ENCODE measurements at places on chromosomes 11 and 22.
A peak's percentile ranks its signal among the peaks of the same experiment; 100 is the strongest.

DNA sequence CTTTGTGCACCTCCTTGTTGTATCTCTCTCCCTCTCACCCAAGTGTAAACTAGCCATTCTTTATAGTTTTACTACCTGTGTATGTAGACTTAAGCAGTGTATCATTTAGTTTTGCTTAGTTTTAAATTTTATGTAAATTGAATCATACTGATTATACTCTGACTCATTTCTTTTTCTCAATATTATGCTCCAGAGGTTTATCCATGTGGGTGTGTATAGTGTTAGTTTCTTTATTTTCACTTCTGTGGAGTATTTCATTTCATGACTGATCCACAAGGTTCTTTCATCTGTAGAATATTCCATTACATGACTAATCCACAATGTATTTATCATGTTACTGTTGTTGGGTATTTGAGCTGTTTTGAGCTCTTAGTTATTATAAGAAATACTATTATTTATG, 62.0 kb downstream of the CCDC34 start:
- no peaks in the 10 kb centered on the region for H3K4me1 ChIP-seq
- H3K27me3 ChIP-seq, result peaks cover 3% of the 10 kb centered on the region

- H3K27ac ChIP-seq, result peak within 1 kb of the TSS; percentile 74
- H3K36me3 ChIP-seq, result peaks cover 2% of the 10 kb centered on the region
- H3K4me1 ChIP-seq, result peaks cover 31% of the 10 kb centered on the region
- DNase-seq, result peak; percentile 81
- peak within 1 kb of the TSS; percentile 91 for H3K4me3 ChIP-seq
- H3K27me3 ChIP-seq, result peaks cover 35% of the 10 kb centered on the region
Measured at GRCh38 chr11:120335908-120336640, at the start of gene ARHGEF12. ARHGEF12 (plus strand) TSS chr11:120336413; CDS start chr11:120337244, 831 bp downstream.

DNA sequence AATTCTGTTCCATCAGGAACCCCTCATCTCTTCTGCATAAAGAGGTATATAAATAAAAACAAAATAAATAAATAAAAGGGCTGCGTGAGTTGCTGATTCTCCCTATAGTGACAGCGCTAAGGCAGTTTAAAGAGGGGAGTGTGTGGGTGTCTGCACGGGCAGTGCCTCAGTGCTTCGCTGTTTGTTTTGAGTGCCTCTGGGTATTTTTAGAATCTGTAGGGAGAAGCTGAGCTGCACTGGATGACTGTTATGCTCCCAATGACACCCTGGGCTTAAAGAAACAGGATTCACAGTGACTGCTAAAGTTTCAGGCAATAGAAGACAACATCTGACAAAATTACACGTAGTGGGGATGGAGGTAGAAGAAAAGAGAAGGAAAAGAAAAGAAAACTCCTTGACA, 38.8 kb downstream of the SLC1A2 start:
- H3K27me3 ChIP-seq, result no peaks in the 10 kb centered on the region
- H3K27ac ChIP-seq, result no peak overlapping the region
- no peak for DNase-seq
- H3K4me3 ChIP-seq, result no peak overlapping the region

DNA sequence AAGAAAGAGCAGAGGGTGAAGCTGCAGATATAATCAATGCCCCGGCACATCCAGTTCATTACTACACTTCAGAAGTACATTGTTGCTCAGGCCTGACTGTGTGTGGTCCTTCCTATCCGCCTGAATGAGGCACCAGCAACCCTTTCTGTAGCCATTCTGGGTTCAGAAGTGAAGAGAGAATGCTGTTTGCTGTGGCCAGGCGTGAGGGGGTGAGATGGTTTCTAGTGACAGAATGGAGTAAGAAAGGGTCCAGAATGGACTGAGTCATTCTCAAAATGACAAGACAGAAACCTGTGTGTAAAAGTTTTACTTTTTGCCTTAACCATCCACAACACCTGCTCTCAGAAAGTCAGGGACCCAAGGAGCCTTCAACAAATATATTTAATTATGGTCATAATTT, 334.8 kb downstream of the GUCY1A2 start:
- no peak overlapping the region for H3K4me3 ChIP-seq
- no peak overlapping the region for H3K27ac ChIP-seq
- DNase-seq, result no peak
- no peaks in the 10 kb centered on the region for H3K36me3 ChIP-seq
- H3K27me3 ChIP-seq, result no peaks in the 10 kb centered on the region

- no peak overlapping the region for H3K4me3 ChIP-seq
- no peak overlapping the region for H3K27ac ChIP-seq
- H3K27me3 ChIP-seq, result no peaks in the 10 kb centered on the region
- no peaks in the 10 kb centered on the region for H3K36me3 ChIP-seq
- DNase-seq, result no peak
Measured at GRCh38 chr11:27118371-27118770, 77.8 kb downstream of the BBOX1 start.

DNA sequence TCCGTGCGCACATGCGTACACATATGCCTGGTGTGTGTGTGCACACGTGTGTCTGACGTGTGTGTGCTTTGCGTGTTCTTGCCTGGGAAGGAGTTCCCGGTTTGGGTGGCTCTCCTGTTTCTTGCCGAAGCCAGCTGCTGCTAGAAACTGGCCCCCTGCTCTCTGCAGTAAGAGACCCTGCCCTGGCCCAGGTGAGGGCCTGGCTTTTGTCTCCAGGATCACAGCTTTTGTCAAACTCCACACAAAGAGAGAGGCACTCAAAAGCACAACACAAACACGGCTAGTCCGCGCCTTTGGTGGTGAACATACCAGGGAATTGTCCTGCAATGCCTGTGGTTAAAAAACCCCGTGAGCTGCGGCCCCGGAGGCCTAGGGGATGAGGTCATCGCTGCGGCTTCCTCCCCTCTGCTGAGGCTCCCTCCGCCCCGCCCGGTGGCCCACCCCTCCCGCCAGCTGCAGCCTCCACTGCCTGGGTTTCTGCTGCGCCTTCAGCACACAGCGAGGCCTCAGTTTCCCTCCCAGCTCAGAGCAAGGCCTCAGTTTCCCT, 88.9 kb downstream of the KCNQ1 start:
- H3K4me3 ChIP-seq, result no peak overlapping the region
- H3K27me3 ChIP-seq, result peaks cover 2% of the 10 kb centered on the region
- no peak for DNase-seq
- peaks cover 19% of the 10 kb centered on the region for H3K4me1 ChIP-seq

DNA sequence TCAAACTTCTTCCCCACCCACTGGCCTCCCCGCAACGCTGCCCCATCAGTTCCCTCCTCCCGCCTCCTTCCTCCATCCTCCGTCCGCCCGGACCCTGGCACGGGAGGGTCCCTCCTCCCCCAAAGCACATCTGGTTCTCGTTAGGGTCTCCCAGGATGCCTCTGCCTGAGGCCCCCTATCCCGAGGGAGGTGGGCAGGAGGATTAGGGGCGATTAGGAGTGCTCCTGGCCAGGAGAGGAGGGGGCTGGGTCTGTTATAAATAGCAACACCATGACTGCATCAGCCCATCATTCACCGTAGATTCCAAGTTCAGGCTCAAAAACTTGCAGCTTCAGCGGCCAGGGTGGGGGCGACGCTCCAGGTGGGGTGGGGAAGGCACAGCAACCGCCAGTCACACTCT, 10.4 kb downstream of the MYRF start:
- DNase-seq, result no peak
- H3K4me1 ChIP-seq, result no peaks in the 10 kb centered on the region
- peaks cover 7% of the 10 kb centered on the region for H3K27me3 ChIP-seq

DNA sequence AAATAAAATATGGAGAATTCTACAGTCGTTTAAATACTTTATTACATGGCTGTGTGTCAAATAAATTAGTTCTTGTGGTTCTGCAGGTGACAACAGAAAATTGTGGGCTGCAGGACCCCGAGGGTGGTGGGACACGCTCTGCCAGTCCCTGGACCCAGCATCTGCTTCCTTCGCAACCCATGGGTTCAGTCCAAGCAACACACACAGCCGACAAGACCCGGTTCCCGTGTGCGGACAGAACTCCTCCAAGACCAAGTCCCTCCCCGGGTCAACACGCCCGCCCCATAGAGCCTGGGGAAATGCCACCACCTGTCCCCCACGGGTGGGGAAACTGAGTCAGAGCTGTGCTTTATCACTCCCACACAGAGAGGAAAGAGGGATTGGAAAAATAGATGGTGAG, 238.9 kb downstream of the BRD1 start:
- H3K36me3 ChIP-seq, result peaks cover 5% of the 10 kb centered on the region
- H3K27me3 ChIP-seq, result no peaks in the 10 kb centered on the region
- H3K27ac ChIP-seq, result no peak overlapping the region
- DNase-seq, result peak; percentile 6

- H3K27me3 ChIP-seq, result no peaks in the 10 kb centered on the region
- H3K4me1 ChIP-seq, result peaks cover 62% of the 10 kb centered on the region
Measured at GRCh38 chr22:21938071-21938822, 14.4 kb downstream of the PPM1F start.

- H3K27ac ChIP-seq, result no peak overlapping the region
- DNase-seq, result no peak
- H3K4me1 ChIP-seq, result no peaks in the 10 kb centered on the region
- H3K27me3 ChIP-seq, result no peaks in the 10 kb centered on the region
- no peak overlapping the region for H3K4me3 ChIP-seq
Measured at GRCh38 chr11:61452825-61453224, 22.9 kb downstream of the SDHAF2 start.

DNA sequence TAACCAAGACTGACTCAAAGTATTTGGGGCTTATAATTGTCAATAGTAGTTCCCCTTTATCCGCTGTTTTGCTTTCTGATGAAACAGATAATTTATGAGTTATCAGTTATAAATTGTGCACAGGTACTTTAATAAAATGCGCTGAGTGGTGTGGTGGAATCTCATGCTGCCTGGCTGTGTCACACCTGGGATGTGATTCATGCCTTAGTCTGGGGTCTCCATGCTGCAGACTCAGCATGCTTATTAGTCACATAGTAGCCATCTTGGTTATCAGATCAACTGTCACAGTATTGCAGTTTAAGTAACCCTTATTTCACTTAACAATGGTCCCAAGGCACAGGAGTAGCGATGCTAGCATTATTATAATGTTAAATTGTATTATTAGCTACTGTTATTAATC, 995.2 kb downstream of the NTM start:
- no peak overlapping the region for H3K27ac ChIP-seq
- no peak overlapping the region for H3K4me3 ChIP-seq
- H3K4me1 ChIP-seq, result no peaks in the 10 kb centered on the region
- no peaks in the 10 kb centered on the region for H3K36me3 ChIP-seq
- no peaks in the 10 kb centered on the region for H3K27me3 ChIP-seq

DNA sequence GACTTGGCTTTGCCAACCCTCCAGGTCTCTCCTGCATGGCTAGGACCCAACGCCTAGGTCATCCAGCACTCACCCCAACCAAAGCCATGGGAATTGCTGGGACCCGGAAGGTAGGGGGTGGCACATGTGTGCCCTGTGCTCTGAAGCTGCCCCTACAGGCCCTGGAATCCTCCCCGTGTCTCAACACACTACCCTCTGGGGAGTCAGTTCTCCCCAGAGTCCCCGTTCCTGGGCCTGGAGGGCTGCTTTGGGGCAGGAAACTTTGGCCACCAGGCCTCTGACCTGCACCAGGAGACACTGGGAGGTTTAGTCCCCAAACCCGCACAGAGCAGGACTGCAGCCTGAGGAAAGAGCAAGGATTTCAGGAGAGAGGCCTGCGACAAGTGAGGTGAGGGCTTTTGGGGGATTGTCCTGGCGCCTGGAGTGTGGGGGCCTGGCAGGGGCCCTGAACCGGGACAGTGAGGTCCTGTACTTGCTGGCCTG, 495 bp upstream of the IFITM1 start:
- no peaks in the 10 kb centered on the region for H3K27me3 ChIP-seq
- H3K36me3 ChIP-seq, result no peaks in the 10 kb centered on the region
- H3K4me1 ChIP-seq, result peaks cover 64% of the 10 kb centered on the region
- peak overlapping the region; percentile 81 for H3K4me3 ChIP-seq
- H3K27ac ChIP-seq, result peak overlapping the region; percentile 89

GRCh38 chr11:44976576-44976975, 25.9 kb upstream of the TP53I11 start:
- H3K27me3 ChIP-seq, result no peaks in the 10 kb centered on the region
- peaks cover 15% of the 10 kb centered on the region for H3K4me1 ChIP-seq
- H3K27ac ChIP-seq, result no peak overlapping the region
- no peak for DNase-seq

DNA sequence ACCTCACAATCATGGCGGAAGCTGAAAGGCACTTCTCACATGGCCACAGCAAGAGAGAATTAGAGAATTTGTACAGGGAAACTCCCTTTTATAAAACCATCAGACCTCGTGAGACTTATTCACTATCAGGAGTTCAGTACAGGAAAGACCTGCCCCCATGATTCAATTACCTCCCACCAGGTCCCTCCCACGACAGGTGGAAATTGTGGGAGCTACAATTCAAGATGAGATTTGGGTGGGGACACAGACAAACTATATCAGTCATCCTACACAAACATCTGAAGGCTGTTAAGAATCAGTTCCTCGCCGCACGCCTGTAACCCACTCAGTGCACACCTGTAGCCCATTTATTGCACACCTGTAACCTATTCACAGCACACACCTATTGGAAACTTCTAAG, 39.8 kb downstream of the CHST1 start:
- H3K36me3 ChIP-seq, result no peaks in the 10 kb centered on the region
- H3K27me3 ChIP-seq, result peaks cover 21% of the 10 kb centered on the region
- H3K4me3 ChIP-seq, result no peak overlapping the region
- no peak overlapping the region for H3K27ac ChIP-seq
- DNase-seq, result no peak
- no peaks in the 10 kb centered on the region for H3K4me1 ChIP-seq

GRCh38 chr11:61370349-61371005, 8.3 kb downstream of the TMEM138 start:
- H3K27ac ChIP-seq, result no peak overlapping the region
- DNase-seq, result no peak
- no peak overlapping the region for H3K4me3 ChIP-seq
- H3K36me3 ChIP-seq, result peaks cover 63% of the 10 kb centered on the region
- H3K4me1 ChIP-seq, result peaks cover 3% of the 10 kb centered on the region

- no peak overlapping the region for H3K4me3 ChIP-seq
- H3K27me3 ChIP-seq, result no peaks in the 10 kb centered on the region
- no peaks in the 10 kb centered on the region for H3K36me3 ChIP-seq
- H3K4me1 ChIP-seq, result no peaks in the 10 kb centered on the region
Measured at GRCh38 chr11:70496591-70497535, 98.5 kb downstream of the CTTN start.

- H3K27ac ChIP-seq, result no peak overlapping the region
- no peaks in the 10 kb centered on the region for H3K36me3 ChIP-seq
Measured at GRCh38 chr11:23933721-23934120, 563.1 kb upstream of the LUZP2 start.

GRCh38 chr11:75588051-75588481, 26.0 kb downstream of the SERPINH1 start:
- no peak for DNase-seq
- H3K36me3 ChIP-seq, result no peaks in the 10 kb centered on the region
- no peak overlapping the region for H3K4me3 ChIP-seq
- no peak overlapping the region for H3K27ac ChIP-seq

DNA sequence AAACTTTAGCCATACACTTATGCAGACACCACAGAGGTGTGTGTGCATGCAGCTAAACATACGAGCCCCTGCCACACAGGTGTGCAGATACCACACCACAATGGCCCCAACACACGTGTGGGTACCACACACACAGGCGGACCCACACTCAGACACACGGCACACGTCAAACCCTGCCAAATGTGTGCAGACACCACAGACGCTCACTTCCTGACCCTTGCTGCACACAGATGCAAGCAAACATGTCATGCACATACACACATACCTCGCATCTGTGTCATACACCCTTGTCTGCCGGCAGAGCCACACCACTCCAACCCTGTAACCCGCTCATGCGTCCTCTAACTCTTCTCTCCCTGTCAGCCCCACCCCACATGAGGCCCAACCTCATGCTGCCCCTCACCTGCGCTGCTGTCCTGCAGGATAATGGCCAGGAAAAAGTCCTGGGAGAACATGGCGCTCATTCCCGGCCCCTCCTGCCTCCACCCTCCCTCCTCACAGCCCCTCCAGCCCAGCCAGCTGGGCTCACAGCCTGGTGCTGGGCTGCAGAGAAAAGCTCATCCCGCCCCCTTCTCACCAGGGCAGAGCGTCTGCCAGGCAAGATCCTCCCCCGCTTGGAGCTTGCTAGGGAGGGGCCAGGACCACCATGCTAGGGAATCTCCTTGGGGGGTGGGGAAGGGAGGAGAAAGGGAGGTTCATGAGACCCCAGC, 14.2 kb downstream of the SMPD1 start:
- no peak overlapping the region for H3K27ac ChIP-seq
- no peaks in the 10 kb centered on the region for H3K27me3 ChIP-seq
- peaks cover 10% of the 10 kb centered on the region for H3K36me3 ChIP-seq
